ENCODE measurements at places on chromosomes 7 and 10. TPM values are rescaled to one million over a fixed set of nuclear protein-coding genes. Genes with fewer than 3 reads are reported as not detected.

KCNMA1 gene
- 40.1 TPM for total RNA-seq

ODAD2 gene
- 0.18 TPM for total RNA-seq

CLRN3 gene
- total RNA-seq: not detected

ADCYAP1R1 gene
- total RNA-seq: not detected

STRA8 gene
- total RNA-seq: not detected

IQUB gene
- total RNA-seq: 0.81 TPM

KCNIP2 gene
- total RNA-seq: 1.2 TPM

LDB1 gene
- 35.6 TPM for total RNA-seq

TTYH3 gene
- total RNA-seq: 27.9 TPM

PTPRZ1 gene
- 0.72 TPM for total RNA-seq

CCSER2 gene
- 40.8 TPM for total RNA-seq

UPK3BL1 gene
- 3.2 TPM for total RNA-seq

CFAP69 gene
- total RNA-seq: 6.4 TPM

ATXN7L1 gene
- total RNA-seq: 13.8 TPM

NAT16 gene
- not detected for total RNA-seq

ELFN1 gene
- 3.8 TPM for total RNA-seq

UPK3B gene
- 0.18 TPM for total RNA-seq

RARRES2 gene
- total RNA-seq: 1.4 TPM

CALML3 gene
- not detected for total RNA-seq

CALHM1 gene
- total RNA-seq: not detected

TMEM196 gene
- total RNA-seq: not detected

SMKR1 gene
- total RNA-seq: 0.65 TPM

FAM13C gene
- total RNA-seq: 9.1 TPM

LGI1 gene
- 0.16 TPM for total RNA-seq

PROSER2 gene
- total RNA-seq: 4.7 TPM

HACD1 gene
- total RNA-seq: 18.4 TPM

OPN4 gene
- not detected for total RNA-seq

CLEC5A gene
- total RNA-seq: not detected

GIMAP4 gene
- 1.3 TPM for total RNA-seq

MOGAT3 gene
- not detected for total RNA-seq

TAS2R4 gene
- total RNA-seq: 4.5 TPM

RASSF4 gene
- 3.8 TPM for total RNA-seq

RNF148 gene
- total RNA-seq: 0.63 TPM

HABP2 gene
- not detected for total RNA-seq

CYP3A5 gene
- 1.1 TPM for total RNA-seq

NYAP1 gene
- 0.81 TPM for total RNA-seq

CYP26C1 gene
- 0.09 TPM for total RNA-seq

PTF1A gene
- not detected for total RNA-seq

NCAPG2 gene
- 35.0 TPM for total RNA-seq

SCART1 gene
- total RNA-seq: 1.6 TPM

TFEC gene
- 0.36 TPM for total RNA-seq

FMC1 gene
- 8.4 TPM for total RNA-seq

UPK3BL2 gene
- not detected for total RNA-seq

HSPA14 gene
- total RNA-seq: 19.7 TPM

PNLIP gene
- not detected for total RNA-seq

HOXA9 gene
- not detected for total RNA-seq

CACNA2D1 gene
- total RNA-seq: 46.0 TPM

FAM25A gene
- not detected for total RNA-seq

TDRD1 gene
- 0.45 TPM for total RNA-seq

GJD4 gene
- not detected for total RNA-seq

Measured in fibroblast of the aortic adventitia (primary cell).